ENCODE measurements at places on chromosomes 6 and 20.

DNA sequence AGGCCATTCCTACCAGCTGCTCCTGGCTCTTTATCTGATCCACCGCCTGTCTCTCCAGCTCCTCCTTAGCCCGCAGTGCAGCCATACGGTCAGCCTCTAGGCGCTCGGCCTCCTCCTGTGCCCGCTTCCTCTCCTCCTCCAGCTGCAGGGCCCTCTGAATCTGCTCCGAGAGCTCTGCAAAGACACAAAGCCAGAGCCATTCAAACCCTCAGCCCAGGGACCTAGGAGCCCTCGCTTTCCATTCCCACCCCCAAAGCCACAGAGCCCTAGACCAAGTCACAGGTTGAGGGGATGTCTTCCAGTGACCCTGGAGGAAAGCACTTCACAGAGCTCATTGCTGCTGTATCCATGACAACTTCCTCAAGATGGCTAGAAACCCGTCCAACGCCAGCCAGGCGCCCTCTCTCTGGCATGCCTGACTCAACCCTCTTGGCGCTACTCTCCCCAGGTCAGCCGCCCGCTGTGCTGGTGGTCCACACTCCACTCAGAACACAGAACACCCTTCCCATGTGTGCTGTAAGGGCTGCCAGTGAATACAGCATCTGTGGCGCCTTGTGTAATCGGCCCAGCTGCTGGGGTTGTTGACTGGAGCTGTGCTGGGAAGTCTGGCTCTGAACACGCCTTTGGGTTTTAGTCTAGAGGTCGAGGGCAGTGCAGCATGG lies 49.3 kb downstream of the EZR start:
- no peak for DNase-seq

GRCh38 chr6:127031511-127031910 lies 87.0 kb upstream of the RSPO3 start:
- DNase-seq = no peak

GRCh38 chr20:31845300-31845863 lies at the start of gene FOXS1:
TSS of gene FOXS1 (minus strand) at chr20:31845604. CDS start at chr20:31845542, 62 bp downstream.
- no peak for DNase-seq

DNA sequence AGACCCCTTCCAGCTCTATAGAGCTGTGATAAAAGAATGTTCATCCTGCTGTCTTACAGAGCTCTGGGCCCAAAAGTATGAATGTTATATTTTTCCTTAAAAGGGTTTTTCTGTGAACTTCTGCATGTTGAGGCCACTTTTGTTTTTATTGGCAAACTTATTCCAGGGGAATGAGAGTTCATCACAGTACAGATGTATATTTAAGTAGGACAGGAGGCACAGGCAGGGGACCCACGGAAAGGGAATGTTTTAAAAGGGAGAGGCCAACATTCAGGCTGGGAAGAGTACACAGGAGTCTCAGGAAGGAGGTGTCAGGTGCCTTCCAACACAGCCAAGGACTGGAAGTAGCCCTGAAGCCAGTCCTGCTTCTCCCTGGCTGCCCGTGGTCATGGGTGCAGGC lies 148.4 kb downstream of the EYA2 start:
- DNase-seq = no peak

- DNase-seq = no peak
These were observed 117.9 kb downstream of the JARID2 start for GRCh38 chr6:15363523-15364400.

GRCh38 chr6:33297406-33297955 lies 1.3 kb downstream of the RGL2 start:
- no peak for DNase-seq

- no peak for DNase-seq
These were observed 19.2 kb upstream of the POLR1H start for GRCh38 chr6:30041821-30042220.

GRCh38 chr6:139586273-139586672 lies 211.8 kb upstream of the CITED2 start:
- DNase-seq = no peak

- DNase-seq = no peak
These were observed 152.9 kb upstream of the DST start for GRCh38 chr6:56795466-56796195.

- no peak for DNase-seq
These were observed 57.8 kb upstream of the RREB1 start for GRCh38 chr6:7050004-7050403.

DNA sequence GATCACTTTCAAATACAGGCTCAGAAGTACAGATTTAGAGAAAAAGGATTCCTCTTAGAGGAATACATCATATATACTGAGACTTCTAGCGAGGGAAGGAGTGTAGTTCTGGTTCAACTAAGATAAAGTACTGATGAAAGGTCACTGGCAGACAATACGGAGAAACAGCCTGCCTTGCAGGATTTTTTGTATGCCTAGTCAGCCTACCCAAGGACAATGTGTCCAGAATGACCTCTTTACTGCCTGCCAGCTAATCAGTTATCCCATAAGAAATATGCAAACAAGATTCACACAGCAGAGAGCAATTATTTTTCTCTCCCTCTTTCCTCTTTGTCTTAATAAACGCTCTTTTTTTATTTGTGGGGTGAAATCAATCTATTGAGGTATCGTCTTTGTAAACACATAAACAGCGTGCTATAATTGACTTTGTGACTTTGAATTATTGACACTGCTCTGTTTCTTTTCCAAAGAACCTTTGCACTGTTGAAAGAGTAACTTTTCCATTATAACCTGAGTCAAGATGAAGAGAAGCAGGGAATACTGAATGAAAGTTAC lies 1.4 kb upstream of the TSPYL4 start:
- no peak for DNase-seq

DNA sequence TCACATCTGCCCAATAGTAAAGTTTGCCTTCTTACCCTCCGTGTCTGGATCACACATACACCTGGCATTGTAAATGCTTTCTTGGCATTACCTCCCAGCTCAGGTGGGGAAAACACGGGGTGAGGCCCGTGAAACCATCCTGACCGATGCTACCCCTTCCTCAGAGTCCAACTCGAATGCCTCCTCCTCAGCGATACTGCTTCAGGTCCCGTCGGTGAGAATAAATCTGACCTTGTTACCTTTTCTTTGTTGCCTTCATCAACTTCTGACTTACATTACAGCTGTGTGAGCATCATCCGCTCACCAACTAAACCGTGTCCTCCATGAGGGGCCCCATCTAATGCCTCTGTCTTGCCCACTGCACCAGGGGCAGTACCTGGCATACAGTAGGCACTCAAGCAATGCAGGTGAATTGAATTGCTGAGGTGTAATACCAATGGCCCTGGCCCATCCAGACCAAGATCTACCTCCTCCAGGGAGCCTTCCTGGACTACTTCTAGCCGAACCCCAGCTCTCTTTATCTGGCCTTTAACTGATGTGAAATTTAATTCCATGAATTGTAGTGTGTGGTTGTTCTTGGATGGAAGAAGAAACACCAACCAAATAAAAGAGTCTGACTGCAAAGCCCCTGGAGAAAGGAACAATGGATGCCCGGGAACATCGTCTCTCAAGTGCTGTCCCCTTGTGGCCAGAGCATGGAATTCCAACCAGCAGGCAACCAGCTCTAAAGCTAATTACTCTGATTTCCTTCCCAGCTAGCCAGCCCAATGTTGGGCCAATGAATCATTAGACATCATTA lies 141.5 kb downstream of the ANKRD60 start:
- peak; percentile 64 for DNase-seq

DNA sequence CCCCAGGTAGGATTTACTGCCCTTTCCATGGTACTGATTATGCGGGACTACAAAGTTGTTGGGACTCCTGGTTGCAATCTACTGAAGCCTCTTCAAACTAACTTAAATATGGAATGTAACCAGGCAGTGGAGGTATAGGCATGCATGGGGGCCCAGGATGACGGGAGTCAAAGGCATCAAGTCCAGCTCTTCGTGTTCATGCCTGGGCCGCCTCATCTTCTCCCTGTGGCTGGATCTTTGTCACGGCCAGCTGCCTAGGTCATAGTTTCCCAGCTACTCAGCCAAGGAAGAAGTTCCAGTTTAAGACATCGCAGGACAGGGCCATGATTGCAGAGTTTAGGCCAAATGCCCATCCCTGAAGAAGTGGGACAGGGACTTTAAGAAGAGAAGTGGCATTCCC lies 20.5 kb downstream of the LYRM2 start:
- DNase-seq = no peak

- peak; percentile 61 for DNase-seq
These were observed 182.6 kb downstream of the RNGTT start for GRCh38 chr6:88780714-88781389.

- no peak for DNase-seq
These were observed 6.4 kb downstream of the FGD2 start for GRCh38 chr6:37011656-37012378.

- no peak for DNase-seq
These were observed 7.3 kb downstream of the VTA1 start for GRCh38 chr6:142154336-142154735.

GRCh38 chr6:145082359-145082758 lies 653.0 kb downstream of the EPM2A start:
- no peak for DNase-seq

DNA sequence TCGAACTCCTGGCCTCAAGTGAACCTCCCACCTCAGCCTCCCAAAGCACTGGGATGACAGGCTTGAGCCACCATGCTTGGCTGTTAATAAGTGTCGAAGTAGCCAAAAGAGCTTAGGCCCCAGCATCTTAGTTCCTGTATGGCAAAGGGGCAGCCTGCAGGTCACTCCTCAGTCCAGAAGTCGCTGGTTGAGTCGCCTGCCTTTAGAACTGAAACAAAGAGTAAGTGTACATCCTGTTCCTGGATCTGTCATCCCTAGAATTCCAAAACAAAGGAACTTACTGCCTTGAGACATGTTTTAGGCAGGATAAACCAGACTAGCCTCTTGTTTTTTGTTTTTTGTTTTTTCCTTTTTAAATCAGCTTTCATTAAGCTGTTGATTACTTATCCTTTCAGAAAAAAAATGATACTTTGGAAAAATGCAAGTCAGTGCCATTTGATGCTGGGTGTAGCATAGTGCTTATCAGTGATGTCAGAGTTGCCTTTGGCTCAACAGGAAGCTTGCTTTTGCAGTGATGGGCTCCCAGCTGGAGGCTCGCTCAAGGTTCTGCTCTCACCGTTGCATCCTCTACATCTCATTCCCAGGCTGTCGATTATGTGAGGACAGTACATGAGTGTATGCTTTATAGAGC lies 9.0 kb downstream of the ACTR5 start:
- DNase-seq = no peak
